ENCODE measurements at places on chromosomes 5 and 9.

DNA sequence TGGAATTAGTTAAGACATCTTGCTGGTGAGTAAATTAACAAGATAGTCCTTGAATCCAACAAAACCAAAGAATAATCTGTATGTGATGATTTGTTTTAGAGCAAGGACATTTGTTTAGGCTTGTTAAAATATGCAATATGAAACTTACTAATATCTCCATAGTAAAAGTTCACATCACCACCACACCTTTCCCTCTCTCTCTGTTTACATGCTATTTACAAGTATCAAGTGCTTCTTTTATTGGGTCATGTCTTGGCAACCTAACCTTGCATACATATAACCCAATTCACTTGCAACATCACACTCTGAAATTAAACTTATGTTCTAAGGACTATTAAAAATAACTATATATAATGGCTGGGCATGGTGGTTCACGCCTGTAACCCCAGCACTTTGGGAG, 161.3 kb downstream of the CCDC192 start:
- DNase-seq, result no peak

DNA sequence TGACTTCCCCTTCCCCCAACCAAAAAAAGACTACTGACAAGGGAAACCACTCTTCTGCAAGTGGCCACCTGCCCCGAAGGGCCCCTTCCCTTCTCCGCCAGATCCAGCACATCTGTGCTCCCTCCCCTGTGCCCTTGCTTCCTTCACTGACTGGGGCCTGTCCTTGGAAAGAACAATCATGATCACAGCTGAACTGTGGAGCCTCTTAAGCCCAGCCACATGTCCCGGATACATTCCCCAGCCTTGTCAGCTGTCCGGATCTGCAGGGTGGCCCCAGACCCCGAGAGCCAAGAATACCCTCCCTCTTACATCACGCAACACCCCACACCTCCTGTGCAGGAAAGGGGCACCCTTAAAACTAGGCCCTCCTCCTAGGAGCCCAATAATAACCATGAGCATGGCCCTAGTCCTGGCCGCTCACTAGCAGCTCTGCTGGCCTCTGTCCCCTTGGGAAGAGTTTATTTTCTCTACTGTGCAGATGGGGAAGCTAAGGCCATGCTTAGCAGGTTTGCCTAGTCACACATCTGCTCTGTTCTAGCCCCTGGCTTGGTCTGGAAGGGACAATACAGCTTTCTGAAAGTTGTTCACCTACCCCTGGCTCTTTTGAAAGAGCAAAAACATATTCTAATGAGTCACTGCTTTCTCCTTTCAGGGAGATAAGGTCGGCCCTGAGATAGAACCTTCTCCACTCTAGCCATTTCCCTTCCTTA, 3.8 kb downstream of the SPRY4 start:
- DNase-seq, result no peak

DNA sequence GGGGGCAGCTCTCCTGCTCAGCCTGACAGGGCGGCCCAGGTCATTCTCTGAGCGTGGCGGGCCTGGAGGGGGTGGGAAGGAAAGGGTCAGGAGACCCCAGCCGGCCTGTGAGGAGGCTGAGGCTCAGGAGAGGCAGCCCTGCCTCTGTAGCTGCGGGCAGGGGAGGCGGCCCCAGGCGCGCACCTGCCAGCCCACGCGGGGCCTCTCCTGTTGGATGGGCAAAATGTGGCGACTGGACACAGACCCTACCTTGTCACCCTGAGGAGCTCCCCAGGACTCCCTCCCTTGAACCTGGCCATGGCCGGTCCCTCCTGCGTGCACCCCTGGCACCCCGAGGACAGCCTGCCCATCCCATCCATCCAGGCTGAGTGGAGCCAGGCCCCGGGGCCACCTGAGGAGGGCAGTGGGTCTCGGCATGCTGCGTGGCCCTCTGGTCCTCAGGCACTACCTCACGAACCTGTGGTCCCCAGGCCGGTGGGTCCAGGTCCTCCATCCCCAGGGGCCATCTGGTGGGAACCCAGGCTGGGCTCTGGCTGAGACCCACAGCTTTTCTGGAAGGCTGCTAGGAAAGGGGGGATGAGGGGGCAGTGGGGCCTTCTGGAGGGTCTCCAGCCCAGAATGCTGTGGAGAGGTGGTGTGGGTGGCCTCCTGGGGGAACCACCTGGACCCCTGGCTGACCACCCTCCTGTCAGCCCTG, 15.1 kb upstream of the NRARP start:
- no peak for DNase-seq

DNA sequence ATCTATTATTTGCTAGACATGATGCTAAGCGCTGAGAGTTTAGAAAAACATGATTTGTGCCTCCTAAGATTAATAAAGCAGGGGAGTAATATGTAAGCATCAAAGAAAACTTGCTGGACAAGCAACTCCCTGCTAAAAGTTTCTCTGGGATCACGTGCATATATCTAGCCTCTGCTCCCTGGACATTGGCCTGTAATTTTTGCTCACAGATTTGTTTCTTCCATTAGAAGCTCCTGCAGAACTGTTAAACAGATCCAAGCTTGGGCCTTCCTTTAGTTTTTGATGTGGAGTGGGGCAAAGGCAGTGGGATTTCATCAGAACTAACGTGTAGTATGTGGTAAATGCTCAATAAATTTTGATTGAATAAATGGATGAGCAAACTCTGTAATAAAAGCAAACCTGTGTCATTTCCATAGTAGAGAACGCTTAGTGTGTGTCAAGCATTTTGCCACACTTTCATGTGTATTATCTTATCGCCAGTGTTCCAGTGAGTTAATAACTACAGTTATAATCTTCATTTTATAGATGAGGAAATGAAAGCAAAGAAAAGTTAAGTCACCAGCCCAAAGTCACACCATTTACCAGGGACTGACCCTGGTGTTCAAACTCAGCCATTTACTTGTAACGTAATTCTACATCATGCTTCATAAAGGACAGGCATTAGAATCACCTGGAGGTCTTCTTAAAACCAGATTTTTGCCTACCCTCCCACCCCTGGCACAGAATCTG, 100.3 kb downstream of the PCSK5 start:
- DNase-seq, result no peak

DNA sequence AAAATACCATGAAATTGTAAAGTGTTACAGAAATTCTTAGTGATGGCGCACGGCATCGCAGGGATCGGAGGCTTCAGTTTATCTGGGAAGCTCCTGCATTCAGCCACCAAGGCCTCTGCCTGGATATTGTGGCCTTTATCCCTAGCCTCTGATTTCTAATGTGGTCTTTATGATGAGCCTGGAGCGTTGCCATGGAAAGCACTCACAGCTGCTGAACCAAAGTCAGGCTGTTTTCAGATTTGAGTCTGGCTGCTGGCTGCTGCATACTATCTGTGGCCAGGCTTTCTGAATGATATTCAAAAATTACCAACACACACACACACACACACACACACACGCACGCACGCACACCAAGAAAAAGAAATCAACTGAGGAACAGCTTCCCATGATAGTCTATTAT, 101.1 kb upstream of the ZNF366 start:
- DNase-seq, result no peak

DNA sequence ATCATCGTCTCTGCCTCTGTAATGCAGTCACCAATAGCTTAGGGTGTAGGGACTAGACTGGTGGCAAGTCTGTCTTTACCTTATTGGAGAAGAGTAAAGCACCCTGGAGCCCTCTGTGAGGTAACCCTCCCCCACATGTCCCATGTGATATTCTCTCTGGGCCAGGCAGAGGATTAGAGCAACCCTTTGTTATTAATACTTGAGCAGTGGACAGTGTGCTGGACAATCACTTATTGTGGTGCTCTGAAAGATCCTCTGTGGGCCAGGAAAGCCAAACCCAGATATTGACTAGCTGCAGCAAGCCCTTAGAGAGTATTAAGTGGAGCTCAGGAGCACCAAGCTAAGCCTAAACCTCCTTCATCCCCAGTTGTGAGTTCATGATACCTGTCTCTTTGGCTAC, 139.7 kb upstream of the RUSC2 start:
- no peak for DNase-seq

GRCh38 chr5:77231471-77232138, 21.1 kb downstream of the PDE8B start:
- no peak for DNase-seq

GRCh38 chr9:91187311-91187964, 174.3 kb downstream of the AUH start:
- DNase-seq, result no peak

GRCh38 chr9:12718482-12719026, 25.4 kb downstream of the TYRP1 start:
- no peak for DNase-seq

DNA sequence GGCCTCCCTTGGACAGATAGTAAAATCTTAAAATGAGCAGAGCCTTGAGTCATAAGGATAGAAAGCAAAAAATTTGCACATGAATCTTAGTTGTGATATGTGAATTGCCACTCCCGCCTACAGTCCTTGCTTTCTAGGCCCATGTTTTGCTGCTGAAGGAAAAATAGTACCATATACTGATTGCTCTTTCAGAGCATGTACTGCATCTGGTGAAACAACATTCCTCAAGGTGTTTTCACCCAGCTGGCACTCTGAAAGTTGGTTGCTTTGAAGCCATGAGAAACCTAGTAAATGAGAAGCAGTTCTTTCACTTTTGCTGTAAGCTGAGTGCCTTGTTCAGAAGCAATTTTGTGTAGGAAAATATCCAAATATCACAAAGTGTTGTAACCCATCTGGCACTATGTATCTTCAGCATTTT, 10.3 kb downstream of the CDC37L1 start:
- DNase-seq, result peak; percentile 51

DNA sequence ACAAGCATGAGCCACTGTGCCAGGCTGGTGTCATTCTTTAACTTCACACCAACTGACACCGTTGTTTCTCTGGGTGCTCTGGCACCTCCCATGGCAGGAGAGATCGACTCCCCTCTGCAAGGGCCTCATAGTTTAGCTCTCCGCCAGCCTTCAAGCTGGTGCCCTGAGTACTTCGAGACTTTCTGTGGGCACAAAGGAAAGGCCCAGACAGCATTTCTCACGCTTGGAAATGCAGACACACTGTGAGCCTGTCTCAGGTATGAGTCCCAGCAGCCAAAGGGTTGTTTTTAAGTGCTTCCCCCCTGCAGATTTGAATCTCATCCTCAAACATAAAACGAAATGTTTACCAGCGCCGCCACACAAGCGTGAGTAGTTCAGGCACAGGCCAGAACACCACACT, 11.1 kb upstream of the TCF7 start:
- DNase-seq, result no peak

- DNase-seq, result no peak
Observed at GRCh38 chr5:65854925-65855324, 71.5 kb upstream of the ERBIN start.

GRCh38 chr9:134766587-134766986, 114.0 kb upstream of the FCN2 start:
- no peak for DNase-seq

DNA sequence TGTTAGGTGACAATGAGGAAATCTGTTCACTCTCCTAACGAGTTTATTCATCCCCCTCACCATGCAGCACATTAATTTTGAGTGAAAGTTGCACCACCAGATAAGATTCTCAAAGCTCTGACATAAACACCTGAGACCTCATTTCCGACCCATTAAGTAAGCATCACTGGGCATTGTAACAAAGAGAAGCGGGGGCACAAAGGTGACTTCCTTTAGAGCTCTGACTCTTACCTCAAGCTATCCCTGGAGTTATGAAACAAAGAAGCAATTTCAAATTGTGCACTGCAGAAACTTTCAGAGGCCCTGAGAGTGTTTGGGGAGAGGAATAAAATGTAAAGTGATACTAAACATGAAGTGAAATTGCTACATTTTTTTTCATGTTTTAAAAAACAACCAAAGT, 29.5 kb downstream of the C5orf15 start:
- DNase-seq, result no peak

GRCh38 chr5:40682154-40683017, 2.7 kb downstream of the PTGER4 start:
- DNase-seq, result peak; percentile 53

DNA sequence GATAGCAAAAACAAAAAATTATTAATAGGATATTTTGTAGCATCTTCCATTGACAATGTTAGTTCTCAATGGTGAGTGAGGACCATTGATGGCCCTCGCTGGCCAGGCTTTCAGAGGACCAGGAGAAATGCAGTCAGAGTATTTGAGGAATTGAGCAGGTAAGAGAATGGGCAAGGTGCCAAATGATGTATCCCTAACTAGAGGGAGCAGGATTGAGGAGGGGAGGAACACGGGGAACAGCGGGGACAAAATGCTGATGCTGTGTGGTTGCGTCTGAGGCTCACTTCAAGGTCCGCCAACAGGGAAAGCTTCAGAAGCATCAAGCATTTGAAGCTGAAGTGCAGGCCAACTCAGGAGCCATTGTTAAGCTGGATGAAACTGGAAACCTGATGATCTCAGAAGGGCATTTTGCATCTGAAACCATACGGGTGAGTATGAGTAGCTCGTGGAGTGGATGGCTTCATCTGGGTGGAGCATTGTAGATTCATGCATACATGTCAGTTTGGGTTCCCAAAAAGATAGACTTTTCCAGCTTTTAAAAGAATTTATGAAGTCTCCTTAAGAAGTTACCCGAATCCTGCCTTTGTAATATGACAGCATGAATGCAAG, 16.2 kb downstream of the SPTAN1 start:
- DNase-seq, result no peak

DNA sequence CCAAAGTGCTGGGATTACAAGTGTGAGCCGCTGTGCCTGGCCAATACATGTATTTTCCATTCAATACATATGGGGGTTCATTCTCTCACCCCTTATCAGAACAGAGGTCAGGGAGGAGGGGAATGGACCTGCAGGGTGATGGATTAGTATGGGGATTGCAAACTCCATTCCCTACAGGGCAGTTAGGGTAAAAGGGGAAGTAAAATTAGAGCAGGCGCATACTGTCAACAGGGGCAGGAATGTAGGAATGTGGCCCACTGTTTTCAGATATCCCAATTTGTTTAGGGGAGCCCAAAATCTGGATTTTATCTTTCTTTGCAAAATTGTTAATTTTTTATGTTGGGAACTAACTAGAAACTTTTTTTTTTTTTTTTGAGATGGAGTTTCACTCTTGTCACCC, 46.4 kb upstream of the SLC44A1 start:
- DNase-seq, result no peak

- DNase-seq, result no peak
Observed at GRCh38 chr5:146805081-146805480, 73.5 kb downstream of the PPP2R2B start.

- DNase-seq, result no peak
Observed at GRCh38 chr5:152593388-152593787, 188.3 kb upstream of the NMUR2 start.

DNA sequence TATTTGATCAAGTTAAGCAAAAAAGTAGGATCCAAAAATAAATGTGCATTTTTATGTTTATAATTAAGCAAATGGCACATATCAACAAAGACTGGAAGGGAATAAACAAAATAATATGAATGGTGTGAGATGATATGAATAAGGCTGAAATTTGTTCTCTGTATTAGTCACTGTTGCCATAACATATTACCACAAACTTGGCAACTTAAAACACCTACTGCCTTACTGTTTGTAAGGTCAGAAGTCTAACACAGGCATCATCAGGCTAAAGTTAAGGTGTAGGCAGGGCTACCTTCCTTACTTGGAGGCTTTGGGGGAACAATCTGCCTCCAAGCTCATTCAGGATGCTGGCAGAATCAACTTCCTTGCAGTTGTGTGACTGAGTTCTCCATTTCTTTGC, 19.3 kb downstream of the PGGT1B start:
- DNase-seq, result peak; percentile 36

GRCh38 chr9:69078581-69078980, 43.0 kb downstream of the FXN start:
- DNase-seq, result no peak

All from activated CD4-positive, alpha-beta T cell treated with anti-CD3 and anti-CD28 coated beads, Interleukin-2, Interleukin-6, amounts not matched to agents 100 ng/mL and 50 ng/mL, durations not matched to agents 16 hours and 8 hours (primary cell).